ENCODE measurements at places on chromosomes 3 and 15.

DNA sequence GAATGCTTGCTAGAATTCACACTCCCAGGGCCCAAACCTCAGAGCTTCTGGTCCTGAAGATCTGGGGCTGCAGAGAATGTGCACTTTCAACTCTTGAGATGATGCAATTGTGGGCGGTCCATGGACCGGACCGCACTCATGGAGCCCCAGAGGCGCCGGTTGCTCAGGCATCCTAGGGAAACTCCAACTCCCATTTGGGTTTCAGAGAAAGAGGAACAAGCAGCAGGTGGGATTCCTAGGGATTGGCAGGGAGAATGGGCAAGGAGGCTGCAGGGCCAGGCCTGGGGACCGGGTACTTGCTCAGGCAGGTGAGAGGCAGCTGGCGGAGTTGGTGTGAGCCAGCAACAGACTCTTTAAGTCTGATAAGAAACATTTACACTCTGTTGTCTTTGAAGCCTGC is 3.5 kb downstream of the NOX5 start:
- DNase-seq = no peak

GRCh38 chr3:37493485-37494080 is 319.2 kb upstream of the LRRFIP2 start:
- DNase-seq = no peak

DNA sequence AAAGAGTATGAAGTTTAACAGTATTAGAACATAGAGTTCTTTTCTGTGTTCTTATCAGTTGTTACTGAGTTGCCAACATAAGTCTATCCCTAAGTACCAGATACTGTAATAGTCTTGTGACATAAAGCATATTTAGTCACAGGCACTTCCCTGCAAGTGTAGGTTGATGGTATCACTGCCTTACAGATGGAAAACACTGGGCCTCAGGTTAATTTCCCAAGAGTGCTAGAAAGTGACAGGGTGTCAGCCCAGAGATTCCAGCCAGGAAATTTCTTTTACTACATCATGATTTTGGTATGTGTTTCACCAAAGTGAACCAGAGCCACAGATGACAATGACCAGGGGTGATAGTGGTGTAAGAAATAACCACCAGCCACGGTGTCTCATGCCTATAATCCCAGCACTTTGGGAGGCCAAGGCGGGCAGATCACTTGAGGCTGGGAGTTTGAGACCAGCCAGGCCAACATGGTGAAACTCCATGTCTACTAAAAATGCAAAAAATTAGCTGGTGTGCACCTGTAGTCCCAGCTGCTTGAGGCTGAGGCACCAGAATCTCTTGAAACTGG is 3.2 kb downstream of the EIF1B start:
- DNase-seq = no peak

GRCh38 chr3:8455526-8456411 is 45.9 kb upstream of the LMCD1 start:
- DNase-seq = no peak

DNA sequence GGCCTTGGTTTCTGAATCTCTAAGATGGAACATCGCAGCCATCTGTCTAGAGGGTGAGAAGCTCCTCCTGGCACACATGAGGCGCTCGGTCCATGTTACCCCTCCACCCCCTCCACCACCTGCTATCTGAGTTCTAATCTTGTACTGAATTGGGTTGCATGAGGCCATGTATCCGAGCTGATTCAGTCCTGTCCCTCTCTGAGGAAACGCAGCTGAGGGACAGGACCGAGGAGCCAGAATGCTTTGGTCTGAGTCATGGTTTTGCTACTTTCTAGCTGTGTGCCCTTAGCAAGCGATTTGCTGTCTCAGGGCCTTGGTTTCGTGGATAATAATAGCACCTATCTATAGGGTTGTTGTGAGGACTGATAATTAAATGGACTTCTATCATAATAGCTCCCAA is 87.8 kb upstream of the SEC13 start:
- DNase-seq = no peak

DNA sequence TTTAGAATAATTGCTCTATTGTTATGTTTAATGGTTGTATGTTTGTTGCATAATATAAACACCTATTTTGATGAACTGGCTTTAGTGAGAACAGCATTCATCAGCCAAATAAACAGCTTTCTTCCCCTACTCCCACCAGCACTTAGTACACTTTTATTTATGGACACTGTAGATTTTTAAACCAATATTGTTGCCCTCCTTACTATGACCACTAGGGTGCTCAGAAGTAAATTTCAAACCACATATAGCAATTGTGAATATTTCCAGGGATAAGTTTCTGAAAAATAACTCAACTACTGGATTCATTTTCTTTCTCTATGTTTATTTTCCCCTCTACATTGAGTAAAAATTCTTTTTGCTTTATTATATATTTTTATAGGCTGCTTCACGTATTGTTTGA is 84.7 kb upstream of the PTX3 start:
- no peak for DNase-seq

- DNase-seq = no peak
Observed at GRCh38 chr3:194930377-194931204, 244.9 kb downstream of the FAM43A start.

DNA sequence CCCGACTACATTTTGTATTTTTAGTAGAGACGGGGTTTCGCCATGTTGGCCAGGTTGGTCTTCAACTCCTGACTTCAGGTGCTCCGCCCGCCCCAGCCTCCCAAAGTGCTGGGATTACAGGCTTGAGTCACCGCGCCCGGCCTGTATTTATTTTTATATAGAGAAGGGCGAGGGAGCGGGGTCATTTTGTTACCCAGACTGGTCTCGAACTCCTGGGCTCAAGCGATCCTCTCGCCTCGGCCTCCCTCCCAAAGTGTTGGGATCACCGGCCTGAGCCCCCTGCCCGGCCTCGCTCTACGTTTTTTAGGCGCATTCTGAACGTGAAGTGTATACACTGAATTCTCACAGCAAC is 514 bp upstream of the PPP4R2 start:
- no peak for DNase-seq

DNA sequence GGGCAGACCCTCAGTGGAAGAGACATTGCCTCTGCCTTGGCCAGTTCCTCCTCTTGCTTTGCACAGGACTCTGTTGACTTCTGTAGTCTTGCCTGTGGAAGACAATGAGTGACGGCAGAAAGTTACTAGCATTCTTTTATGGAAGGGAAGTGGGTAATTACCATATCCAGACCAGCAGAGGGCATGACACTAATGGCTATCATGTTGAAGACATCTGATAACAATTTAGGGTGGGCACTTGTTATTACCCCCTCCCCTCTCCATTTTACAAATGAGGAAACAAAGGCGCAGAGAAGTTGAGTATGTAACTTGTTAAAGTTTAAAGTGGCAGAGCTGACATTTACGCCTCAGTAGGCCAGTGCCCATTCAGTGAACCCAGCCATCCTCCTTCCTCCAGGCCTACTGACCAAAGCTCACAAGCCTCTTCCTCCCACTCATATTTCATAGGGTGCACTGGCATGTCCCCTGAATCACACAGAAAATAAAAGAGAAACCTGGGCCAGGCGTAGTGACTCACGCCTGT is 48.2 kb upstream of the FMN1 start:
- DNase-seq = no peak

DNA sequence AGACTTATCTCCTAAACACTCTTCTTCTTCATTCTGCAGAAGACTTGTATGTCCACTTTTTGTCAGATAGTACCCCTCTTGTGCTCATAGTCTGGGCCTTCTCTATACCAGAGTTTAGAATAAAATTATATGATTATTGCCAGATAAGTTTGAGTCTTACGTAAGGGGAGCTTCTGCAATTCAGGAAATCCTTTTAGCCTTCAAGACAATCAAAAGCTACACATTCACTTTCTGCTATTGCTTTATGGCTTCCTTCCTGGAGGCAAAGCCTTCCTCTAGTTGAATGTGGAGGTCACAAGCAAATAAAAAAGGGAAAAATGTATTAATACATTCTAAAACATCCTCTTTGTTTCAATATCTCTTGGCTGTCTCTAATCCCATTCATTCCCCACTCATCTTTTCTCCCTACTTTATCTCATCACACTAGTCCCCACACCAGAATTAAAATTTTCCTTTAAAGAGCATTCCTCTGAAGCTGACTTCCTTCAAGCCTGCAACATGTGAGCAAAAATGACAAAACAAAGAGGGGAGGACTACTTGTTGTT is 186.8 kb downstream of the CPNE4 start:
- DNase-seq = no peak

DNA sequence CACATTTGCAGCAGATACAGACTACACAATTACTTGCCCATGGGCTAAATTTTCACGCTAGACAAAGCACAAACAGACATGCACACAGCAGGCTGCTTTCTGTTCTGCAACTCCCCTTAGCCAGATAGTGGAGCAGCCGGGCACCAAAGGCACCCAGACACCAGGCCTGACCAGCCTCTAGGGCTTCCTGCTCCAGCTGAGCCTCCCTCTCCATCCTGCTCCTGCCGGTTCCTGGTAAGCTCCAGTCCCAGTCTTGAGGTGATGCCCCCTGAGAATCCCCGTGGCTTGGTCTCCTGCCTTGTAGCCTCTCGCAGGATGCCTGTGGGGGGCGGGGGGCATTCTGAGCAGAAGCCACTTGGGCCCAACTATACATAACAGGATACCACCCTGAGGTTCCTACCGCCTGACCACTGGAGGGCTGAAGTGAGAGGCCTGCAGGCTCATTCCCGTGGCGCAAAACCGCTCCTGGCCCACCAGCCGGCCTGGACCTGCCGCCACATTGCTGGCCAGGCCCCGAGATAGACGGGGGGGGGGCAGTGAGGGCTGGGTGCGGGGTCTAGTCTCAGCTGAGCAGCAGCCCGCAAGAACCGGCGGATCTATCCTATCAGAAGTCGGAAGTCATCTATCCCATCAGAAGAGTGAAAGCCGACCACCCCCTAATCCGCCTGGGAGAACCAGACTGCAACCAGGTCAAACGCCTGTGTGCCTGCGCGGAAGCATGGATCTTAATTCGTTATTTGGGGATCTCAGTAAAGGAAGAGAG is 3.9 kb downstream of the FOXL2 start:
- no peak for DNase-seq

- peak; percentile 62 for DNase-seq
Observed at GRCh38 chr3:8482960-8483665, 18.5 kb upstream of the LMCD1 start.

DNA sequence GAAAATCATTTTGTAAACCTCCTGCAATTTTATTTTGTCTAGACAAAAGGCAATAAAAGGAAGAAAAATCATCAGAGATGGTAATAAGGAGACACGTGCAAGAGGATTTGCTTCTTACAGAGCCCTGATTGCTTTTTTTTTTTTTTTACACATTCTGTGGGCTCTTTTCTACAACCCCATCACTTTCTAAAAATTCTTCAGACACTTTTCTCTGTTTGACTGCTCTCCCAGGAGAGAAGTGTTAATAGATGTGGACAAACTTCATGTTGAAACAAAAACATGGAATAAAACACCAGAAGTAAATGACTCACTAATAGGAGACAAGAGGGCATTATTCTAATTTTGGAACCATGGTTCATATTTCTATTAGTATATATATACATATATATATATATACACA is 114.4 kb upstream of the TPRG1 start:
- no peak for DNase-seq

DNA sequence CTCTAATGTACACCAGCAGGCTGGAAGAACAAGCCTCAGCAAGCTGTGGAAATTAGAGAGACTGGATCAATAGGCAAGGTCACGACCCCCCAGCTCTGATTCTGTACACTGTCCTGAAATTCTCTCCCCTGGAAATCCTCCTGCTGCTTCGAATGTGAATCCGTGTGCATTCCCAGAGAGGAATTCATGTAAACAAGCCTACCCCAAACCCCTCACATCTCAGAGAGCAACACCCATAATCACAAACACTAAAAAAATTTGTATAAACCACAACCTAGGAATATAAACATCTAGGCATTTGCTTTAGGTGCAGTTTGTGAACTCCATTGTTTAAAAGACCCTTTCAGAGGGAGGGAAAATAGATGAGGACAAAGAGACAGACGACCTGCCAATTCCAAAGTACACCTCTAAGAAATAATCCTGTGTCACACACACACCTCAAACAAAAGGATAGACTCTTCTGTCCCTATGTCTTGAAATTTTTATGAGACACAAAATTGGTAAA is 325.2 kb downstream of the WDR72 start:
- DNase-seq = no peak

DNA sequence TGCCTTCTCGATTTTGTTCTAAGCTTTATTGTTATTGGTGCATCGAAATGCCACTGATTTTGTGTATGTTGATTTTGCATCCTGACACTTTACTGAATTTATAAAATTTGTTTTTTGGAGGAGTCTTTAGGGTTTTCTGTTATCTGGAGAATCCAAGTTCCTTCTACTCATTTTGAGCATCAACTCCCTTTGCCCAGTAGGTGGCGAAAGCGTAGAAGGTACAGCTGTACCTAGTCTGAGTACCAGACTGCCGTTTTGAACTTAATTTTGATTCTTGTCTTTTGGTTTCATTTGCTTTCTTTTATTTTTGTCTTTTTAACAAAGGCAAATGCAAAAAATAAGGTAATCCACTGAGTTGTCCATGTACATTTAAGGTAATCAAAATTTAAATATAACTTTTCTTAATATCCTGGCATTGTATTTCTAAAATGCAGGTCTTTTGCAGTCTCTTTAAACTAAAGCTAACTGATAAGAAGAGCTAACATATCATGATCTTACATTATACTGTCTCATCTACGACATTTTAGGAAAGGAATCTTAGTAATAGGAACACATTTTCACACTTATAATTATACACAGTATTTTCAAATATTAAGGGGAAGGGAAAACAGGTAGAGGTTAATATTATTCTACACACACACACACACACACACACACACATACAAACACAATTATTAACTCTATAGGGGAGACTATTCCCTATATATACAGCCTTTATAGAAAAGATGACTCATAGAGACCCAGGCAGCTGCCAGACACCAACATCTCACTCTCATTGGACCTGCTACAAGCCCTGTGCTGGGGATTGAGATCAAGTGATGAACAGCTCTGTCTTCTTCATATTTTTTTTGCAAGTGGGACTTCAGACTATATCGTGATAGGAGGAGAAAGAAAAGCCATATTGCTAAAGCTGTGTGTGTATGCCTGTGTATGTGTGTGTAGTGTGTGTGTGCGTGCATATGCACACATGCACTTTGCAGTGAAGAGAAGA is 71.8 kb downstream of the SYNPR start:
- no peak for DNase-seq

DNA sequence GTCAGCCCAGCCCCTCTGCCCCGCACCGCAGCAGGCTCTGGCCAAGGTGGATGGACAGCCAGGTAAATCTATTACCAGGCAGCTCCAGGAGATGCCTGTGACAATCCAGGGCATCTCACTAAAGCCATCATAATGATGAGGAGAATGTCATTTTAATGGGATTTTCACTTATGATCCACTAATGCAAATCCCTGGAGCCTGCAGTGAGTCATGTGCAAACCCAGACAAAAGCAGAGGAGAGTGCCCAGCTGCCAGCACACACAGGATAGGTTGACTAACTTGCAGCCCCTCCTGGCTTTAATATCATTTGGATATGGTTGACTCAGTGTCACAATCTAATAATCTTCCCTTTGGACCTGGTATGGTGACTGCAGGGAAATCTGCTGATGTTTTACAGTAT is 206.9 kb upstream of the TRIM42 start:
- no peak for DNase-seq

DNA sequence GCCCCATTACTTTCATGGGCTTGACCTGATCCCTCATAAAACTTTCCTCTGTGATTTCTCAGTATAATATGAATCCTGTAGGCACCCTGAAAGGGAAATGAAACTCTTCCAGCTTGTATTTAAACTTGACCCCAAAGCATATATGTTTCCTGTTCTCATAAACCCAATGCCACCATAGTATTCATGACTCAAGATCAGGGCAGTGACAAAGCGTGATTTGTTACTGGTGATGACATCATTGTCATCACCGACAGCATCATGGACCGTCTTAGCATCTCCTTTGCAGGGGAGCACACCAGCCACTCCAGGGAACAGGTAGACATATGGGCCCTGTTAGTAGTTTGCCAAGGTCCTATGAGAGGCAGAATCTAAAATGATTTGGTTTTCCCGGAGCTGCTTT is 741.2 kb downstream of the NR2F2 start:
- no peak for DNase-seq
